ENCODE measurements at places on chromosomes 7 and 10.

DNA sequence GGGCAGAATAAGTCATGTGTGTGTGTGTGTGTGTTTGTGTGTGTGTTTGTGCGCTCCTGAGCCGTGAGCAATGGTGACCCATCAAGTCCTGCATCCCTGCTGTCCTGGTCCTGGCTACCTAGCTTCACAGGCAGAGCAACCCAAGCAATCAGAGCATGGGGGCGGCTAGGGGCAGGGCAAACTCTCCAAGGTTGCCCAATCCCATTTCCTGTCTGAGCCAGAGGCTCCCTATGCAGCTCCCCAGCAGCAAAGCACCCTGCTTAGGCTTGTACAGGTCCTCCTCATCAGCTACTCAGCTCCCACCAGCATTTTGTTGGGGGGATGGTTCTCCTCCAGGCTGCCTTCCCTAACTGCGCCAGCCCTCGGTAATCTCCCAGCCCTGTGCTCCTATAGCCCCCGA lies 31.1 kb upstream of the CRHR2 start:
- no peak overlapping the region for H3K27ac ChIP-seq
- no peaks in the 10 kb centered on the region for H3K36me3 ChIP-seq
- no peak for DNase-seq
- H3K4me1 ChIP-seq: peaks cover 2% of the 10 kb centered on the region

- H3K27me3 ChIP-seq: no peaks in the 10 kb centered on the region
- H3K4me3 ChIP-seq: no peak overlapping the region
- H3K36me3 ChIP-seq: no peaks in the 10 kb centered on the region
- H3K4me1 ChIP-seq: no peaks in the 10 kb centered on the region
- DNase-seq: peak; percentile 0
Observed at GRCh38 chr7:103626776-103627175, 180.8 kb upstream of the SLC26A5 start.

DNA sequence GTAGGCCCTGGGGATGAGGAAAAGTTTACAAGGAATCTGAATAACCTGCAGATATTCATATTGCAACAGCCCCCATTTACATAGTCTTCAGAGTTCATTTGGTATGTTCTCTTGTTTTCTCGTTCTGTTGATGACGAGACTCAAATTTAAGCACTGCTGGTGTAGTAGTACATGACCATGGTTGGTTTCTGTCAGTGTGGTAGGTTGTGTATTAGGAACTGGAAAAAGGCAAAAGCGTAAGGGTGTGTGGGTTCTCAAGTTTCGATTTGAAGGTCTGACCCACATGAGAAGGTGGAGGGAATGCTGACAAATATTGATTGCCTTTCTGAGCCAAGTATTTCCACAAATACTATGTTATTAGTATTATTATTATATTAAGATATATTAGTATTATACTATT lies 151.7 kb downstream of the AUTS2 start:
- H3K4me3 ChIP-seq: no peak overlapping the region
- DNase-seq: no peak
- H3K27me3 ChIP-seq: no peaks in the 10 kb centered on the region
- peaks cover 8% of the 10 kb centered on the region for H3K4me1 ChIP-seq

DNA sequence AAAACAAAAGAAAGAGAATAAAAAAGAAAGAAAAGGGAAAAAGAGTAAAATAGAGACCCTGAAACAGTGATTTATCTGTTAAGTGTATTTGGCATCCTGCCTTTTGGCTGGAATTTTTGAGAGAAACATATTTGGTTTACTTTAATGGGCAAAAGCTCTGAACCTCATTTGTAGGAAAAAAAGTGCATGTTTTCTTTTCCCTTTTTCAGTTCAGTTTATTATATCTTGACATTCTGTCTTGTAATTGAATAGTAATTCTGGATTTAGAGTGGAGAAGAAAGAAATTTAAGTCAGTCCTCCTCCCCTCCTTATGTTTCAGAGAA lies 69.5 kb downstream of the ARID5B start:
- H3K27ac ChIP-seq: peak overlapping the region; percentile 48
- no peak overlapping the region for H3K4me3 ChIP-seq
- H3K4me1 ChIP-seq: peaks cover 12% of the 10 kb centered on the region
- H3K36me3 ChIP-seq: no peaks in the 10 kb centered on the region
- peak; percentile 75 for DNase-seq

DNA sequence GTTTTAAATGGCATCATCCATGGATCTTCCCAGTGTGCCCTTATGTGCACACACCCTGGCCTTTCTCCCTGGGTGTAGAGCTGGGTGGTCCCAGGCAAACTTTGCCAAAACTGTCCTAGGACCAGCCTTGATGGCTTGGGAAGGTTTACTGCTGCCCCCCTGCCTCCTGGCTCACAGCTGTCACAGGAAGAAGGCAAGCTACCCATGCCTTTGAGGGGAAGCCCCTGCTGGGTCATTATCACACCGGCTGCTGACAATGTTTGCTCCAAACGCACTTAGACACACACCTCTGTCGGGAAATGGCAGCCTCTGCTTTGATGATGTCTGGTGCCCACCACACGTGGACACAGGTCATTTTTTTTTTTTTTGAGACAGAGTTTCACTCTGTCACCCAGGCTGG lies 25.2 kb upstream of the FIGNL1 start:
- DNase-seq: no peak
- peaks cover 3% of the 10 kb centered on the region for H3K4me1 ChIP-seq

DNA sequence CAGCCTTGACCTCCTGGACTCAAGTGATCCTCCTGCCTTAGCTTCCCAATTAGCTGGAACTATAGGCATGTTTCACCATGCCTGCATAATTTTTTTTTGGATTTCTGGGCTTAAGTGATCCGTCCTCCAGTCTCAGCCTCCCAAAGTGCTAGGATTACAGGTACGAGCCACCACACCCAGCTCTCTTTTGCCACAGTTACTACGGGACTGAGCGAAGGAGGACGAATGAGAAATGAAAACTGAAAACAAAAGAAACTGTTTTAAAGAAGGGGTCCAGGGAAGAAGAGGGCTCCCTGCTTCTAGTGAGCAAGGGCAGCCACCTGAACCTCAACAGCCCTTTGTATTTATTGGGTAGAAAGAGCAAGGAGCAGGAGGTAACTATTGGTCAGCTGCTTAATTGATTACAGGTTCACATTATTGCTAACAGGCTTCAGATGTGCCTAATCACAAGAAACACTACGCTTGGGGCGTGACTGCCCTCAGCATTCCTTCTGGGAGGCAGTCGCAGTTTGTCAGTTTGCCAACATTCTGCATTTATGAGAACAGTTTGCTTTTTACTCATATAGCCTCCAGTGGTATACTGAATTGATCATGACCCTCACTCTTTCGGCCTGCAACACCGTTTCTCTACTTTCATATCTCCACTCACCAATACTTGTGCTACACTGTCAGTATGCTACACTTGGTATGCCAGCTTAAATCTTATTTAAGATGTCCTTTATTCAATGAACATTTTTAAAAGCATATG lies 676.8 kb downstream of the DNAJB9 start:
- H3K4me1 ChIP-seq: peaks cover 4% of the 10 kb centered on the region
- DNase-seq: peak; percentile 46
- no peak overlapping the region for H3K4me3 ChIP-seq
- H3K27ac ChIP-seq: no peak overlapping the region

GRCh38 chr7:7607010-7607409 lies 33.5 kb upstream of the UMAD1 start:
- DNase-seq: no peak
- H3K27me3 ChIP-seq: no peaks in the 10 kb centered on the region
- no peaks in the 10 kb centered on the region for H3K4me1 ChIP-seq
- peaks cover 5% of the 10 kb centered on the region for H3K36me3 ChIP-seq
- H3K4me3 ChIP-seq: no peak overlapping the region
- no peak overlapping the region for H3K27ac ChIP-seq

DNA sequence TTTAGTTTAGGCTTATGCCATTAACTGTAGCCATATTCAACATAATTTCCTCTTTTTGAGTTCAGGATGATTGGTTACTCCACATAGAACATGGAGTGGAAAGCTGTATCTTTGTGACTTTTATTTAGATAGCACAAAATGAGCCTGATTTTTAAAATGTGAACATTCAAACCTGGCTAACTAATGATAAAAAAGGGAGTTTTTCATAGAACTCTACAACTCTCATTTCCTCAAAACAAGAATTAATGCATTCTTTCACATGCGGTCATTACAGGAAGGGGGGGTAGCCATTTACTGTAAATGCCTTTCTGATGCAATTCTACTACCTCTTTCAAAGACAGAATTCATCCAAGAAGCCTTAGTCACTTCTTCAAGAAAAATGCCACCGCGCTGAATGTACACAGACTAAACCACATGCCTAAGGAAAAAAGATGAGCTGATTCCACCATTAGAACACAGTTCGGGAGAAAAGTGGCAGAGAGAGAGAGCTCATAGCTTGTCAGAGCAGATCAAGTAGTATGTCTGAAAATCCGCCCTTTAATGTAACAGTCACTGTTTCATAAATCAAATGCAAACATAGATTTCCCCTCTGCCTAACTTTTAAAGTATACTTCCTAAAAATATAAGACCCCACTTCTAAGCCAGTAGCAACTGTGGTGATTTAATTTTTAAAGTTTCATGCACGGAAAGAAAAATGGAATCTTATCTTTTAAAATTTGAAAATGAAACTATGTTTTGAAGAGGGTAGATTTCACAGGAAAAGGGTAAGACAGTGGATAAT lies 226.4 kb upstream of the KLF14 start:
- peak overlapping the region; percentile 23 for H3K27ac ChIP-seq
- H3K36me3 ChIP-seq: no peaks in the 10 kb centered on the region
- H3K4me1 ChIP-seq: no peaks in the 10 kb centered on the region
- no peaks in the 10 kb centered on the region for H3K27me3 ChIP-seq

DNA sequence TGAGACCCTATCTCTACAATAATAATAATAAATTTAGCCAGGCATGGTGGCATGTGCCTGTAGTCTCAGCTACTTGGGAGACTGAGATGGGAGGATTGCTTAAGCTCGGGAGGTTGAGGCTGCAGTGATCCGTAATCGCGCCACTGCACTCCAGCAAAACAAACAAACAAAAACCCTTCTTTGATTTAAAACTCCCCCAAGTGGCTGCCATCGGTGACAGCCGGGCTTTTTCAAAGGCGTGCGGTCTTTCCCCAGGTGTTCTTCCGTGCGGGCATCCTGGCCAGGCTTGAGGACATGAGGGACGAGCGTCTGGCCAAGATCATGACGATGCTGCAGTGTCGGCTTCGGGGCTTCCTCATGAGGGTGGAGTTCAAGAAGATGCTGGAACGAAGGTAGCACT lies 1.9 kb upstream of the MYH16 start:
- H3K27me3 ChIP-seq: no peaks in the 10 kb centered on the region
- H3K36me3 ChIP-seq: no peaks in the 10 kb centered on the region
- no peak for DNase-seq
- no peaks in the 10 kb centered on the region for H3K4me1 ChIP-seq
- H3K27ac ChIP-seq: no peak overlapping the region
- H3K4me3 ChIP-seq: no peak overlapping the region

GRCh38 chr7:117859246-117859812 lies 13.9 kb downstream of the CTTNBP2 start:
- no peaks in the 10 kb centered on the region for H3K36me3 ChIP-seq
- DNase-seq: no peak
- H3K4me3 ChIP-seq: no peak overlapping the region

DNA sequence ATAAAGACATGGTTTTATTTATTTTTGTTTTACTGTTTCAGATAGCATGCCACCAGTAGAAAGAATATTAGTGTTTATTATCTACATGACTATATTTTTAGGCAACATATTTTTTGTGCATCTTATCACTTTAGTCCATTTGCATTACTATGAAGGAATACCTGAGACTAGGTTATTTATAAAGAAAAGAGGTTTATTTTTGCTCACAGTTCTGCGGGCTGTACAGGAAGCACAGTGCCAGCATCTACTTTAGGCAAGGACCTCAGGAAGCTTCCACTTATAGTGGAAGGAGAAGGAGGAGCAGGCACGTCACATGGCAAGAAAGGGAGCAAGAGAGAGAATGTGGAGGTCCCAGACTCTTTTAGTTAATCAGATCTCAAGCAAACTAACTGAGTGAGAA lies 5.7 kb downstream of the CAV2 start:
- H3K4me3 ChIP-seq: no peak overlapping the region
- H3K27ac ChIP-seq: no peak overlapping the region
- H3K4me1 ChIP-seq: peaks cover 6% of the 10 kb centered on the region
- no peak for DNase-seq
- no peaks in the 10 kb centered on the region for H3K27me3 ChIP-seq

GRCh38 chr10:101012525-101013364 lies 13.1 kb downstream of the LZTS2 start:
- peaks cover 39% of the 10 kb centered on the region for H3K4me1 ChIP-seq
- DNase-seq: peak; percentile 92
- no peak overlapping the region for H3K4me3 ChIP-seq
- H3K36me3 ChIP-seq: no peaks in the 10 kb centered on the region

DNA sequence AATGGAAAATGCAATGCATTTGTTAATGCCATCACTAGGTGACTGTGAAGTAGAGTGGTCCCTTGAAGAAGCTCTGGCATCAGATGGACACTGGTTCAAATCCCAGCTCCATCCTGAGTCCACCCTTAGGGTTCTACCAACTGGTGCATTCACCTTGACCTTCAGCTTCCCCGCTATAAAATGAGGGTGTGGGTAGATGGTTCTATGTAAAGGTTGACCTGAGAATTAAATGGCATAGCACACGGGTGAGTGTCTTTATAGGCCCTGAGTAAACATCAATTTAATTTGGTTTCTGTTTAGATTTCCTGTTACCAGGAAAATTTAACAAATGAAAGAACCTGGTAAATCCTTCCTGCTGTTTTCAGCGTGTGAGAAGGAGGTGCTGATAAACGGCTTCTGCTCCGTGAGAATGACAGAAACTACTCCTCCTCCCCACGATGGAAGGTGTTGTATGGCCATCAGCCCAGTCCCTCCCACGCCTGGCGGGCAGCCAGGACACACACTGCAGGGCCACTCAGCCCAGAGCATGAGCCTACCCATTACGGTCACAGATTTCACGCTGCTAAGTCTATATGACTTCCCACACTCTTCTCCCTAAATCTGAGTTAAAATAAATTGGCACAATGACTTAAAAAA lies 210.1 kb downstream of the TNS3 start:
- H3K4me3 ChIP-seq: no peak overlapping the region
- H3K27ac ChIP-seq: no peak overlapping the region
- peaks cover 21% of the 10 kb centered on the region for H3K36me3 ChIP-seq
- DNase-seq: peak; percentile 56
